ENCODE measurements at places on chromosomes 4 and X. TPM values are rescaled to one million over a fixed set of nuclear protein-coding genes. Genes with fewer than 3 reads are reported as not detected.

GRCh38 chr4:181802207-181802606, 441.0 kb upstream of the TENM3 start:
- no peaks in the 10 kb centered on the region for H3K27me3 ChIP-seq
- no peak overlapping the region for H3K27ac ChIP-seq

Gene DNAJB14
- total RNA-seq = 32.7 TPM

- DNase-seq = no peak
- no peak overlapping the region for H3K4me3 ChIP-seq
- H3K27ac ChIP-seq = no peak overlapping the region
- H3K27me3 ChIP-seq = no peaks in the 10 kb centered on the region
- no peaks in the 10 kb centered on the region for H3K4me1 ChIP-seq
These were observed 44.9 kb downstream of the AFAP1 start for GRCh38 chr4:7894677-7895181.

DNA sequence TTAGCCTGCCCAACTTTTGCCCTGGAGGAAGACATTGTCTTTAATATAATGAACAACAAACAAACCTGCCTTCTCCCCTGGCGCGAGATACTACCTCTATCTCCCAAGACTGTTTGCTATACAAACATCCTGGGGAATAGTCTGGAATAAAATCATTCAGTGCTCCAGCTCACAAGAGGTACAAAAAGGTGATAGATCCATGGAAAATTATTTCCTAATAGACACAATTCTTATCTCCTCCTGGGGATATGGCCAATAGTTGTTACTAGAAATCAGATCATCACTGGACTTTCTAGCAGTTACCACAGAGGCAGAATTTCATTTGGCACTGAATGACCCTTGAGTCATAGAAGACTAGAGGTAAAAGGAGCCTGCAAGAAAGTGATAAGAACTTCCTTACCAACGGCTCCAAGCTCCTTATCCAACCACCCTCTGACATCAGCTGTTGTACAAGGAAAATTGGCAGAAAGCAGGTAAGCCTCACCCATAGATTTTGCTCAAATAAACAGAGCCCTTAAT, 38.1 kb downstream of the MID1 start:
- no peak for DNase-seq
- H3K36me3 ChIP-seq = no peaks in the 10 kb centered on the region
- H3K4me1 ChIP-seq = peaks cover 20% of the 10 kb centered on the region
- H3K27ac ChIP-seq = no peak overlapping the region
- no peaks in the 10 kb centered on the region for H3K27me3 ChIP-seq

- no peaks in the 10 kb centered on the region for H3K27me3 ChIP-seq
- no peaks in the 10 kb centered on the region for H3K4me1 ChIP-seq
- no peak overlapping the region for H3K27ac ChIP-seq
These were observed 26.4 kb upstream of the ELOVL6 start for GRCh38 chr4:110224812-110225211.

DNA sequence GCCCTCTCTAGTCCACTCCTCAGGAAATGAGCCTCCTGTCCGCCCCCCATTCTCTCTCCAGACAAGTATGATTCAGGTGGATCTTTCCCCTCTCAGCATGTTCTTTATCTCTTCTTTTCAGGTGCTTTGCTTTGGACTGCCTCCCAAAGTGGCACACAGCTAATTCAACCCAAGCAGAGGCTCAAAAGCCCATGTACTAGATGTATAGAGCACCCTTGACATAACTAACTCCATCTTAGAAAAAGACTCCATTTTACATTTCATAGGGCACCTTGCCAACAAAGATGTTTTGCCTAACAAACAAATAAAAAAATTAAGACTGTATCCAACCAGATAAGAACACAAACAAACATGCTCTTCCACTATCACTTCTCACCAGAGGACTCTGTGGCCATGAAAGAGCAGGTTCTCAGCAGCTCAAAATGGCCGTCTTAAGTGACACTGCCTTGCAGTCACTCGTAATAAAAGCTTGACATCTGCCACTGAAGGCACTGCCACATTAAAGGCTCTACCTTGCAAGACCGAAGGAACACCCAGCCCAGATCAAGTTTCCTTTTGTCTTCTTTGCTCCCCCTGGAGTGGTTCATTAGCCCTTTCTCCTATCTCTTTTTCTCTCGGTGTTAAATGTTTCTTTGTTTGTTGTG, 84.9 kb upstream of the TAB3 start:
- no peaks in the 10 kb centered on the region for H3K27me3 ChIP-seq
- DNase-seq = no peak
- H3K4me3 ChIP-seq = no peak overlapping the region
- H3K4me1 ChIP-seq = no peaks in the 10 kb centered on the region
- H3K36me3 ChIP-seq = no peaks in the 10 kb centered on the region

DNA sequence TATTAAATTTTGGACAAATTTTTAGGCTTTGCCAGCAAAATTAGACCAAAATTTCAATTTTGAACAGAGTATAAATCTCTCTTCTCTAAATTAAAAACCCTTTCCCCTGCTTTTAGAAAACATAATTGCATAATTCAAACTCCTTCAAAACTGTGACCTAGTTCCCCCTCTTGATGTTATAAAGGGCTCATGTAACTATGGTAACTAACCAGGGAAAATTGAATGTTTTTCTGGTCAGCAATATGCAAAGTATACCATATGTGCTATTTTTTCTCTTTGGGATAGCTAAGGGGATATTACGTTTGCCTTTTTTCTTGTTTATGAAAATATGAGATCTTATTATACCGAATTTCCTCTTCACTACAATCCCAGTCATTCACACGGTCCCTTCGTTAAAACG, 5.1 kb upstream of the ING2 start:
- no peak overlapping the region for H3K27ac ChIP-seq
- H3K27me3 ChIP-seq = no peaks in the 10 kb centered on the region
- peaks cover 8% of the 10 kb centered on the region for H3K4me1 ChIP-seq

Gene TMEM150C
- 5.0 TPM for total RNA-seq

DNA sequence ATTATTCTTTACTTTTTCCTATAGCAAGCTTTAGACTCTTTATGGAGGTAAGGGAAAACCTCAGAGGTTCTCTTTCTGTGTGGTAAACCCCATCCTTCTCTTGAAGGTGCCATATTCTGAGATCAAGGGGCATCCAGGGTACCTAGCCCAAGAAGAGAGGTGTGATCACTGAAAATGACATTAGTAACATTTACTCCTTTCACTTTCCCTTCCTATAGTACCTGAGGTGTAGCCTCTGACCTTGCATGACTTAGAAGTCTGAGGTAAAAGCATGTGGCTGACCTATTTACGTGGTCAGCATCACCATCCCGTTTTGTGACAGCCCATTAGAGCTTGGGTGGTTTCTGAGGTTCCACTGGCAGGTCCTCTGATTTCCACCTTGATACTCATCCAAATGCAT, 25.7 kb downstream of the SGMS2 start:
- no peak overlapping the region for H3K27ac ChIP-seq
- no peaks in the 10 kb centered on the region for H3K36me3 ChIP-seq
- peaks cover 16% of the 10 kb centered on the region for H3K4me1 ChIP-seq
- no peaks in the 10 kb centered on the region for H3K27me3 ChIP-seq

DNA sequence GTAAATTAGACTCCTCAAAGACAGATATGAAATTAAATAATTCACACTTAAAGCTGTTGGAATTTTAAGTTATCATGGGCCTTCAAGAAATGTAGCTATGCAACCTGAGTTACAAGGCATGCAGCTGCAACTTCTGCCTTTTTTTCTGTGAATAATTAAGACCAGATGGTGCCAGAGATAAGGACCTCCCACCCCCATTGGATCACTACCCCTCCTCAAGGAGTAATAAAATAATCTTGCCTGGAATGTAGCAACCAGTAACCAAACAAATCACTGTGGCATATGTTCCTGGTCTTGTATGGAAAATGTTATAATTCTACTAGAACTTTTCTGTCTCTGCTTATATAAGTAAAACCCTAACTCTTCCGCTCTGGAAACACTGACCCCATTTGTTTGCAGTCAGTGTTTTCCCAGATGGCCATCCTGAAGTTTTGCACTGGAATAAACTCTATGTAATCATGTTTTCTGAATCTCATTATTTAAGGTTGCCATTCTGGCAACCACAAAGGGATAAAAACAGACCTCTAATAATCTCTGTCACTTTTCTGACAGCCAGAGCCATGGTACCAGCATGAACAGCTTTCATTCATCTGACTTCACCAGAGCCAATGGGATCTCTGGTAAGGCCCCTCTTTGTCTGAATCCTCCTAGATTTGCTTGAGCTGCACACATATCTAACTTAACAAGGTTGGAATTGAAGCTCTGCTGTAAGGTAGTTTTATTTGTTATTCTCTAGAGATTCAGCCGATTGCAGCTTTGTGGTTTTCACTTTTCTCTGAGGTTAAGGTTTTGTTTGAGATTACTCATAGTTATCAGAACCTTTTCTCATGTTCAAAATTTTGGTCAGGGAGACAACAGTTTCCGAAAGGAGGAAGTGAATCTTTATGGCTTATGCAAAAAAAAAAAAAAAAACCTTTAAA, 274.6 kb downstream of the NAF1 start:
- no peaks in the 10 kb centered on the region for H3K36me3 ChIP-seq
- H3K27me3 ChIP-seq = no peaks in the 10 kb centered on the region
- H3K27ac ChIP-seq = no peak overlapping the region
- H3K4me1 ChIP-seq = no peaks in the 10 kb centered on the region
- no peak overlapping the region for H3K4me3 ChIP-seq
- DNase-seq = no peak

- no peak for DNase-seq
- no peaks in the 10 kb centered on the region for H3K36me3 ChIP-seq
- H3K4me1 ChIP-seq = peaks cover 10% of the 10 kb centered on the region
- H3K4me3 ChIP-seq = no peak overlapping the region
These were observed 72.6 kb downstream of the GATB start for GRCh38 chr4:151688003-151688784.

Gene GPAT3
- total RNA-seq = 5.0 TPM

GRCh38 chr4:77629885-77630284, 24.3 kb downstream of the CXCL13 start:
- no peaks in the 10 kb centered on the region for H3K4me1 ChIP-seq
- no peak overlapping the region for H3K4me3 ChIP-seq
- H3K27ac ChIP-seq = no peak overlapping the region
- DNase-seq = no peak
- H3K27me3 ChIP-seq = no peaks in the 10 kb centered on the region

Gene COX7B2
- not detected for total RNA-seq

Gene IL13RA1
- total RNA-seq = 33.4 TPM

GRCh38 chr4:153215921-153216320, 11.7 kb downstream of the TRIM2 start:
- no peaks in the 10 kb centered on the region for H3K27me3 ChIP-seq
- no peak overlapping the region for H3K27ac ChIP-seq
- H3K4me3 ChIP-seq = no peak overlapping the region
- H3K36me3 ChIP-seq = peaks cover 1% of the 10 kb centered on the region
- peaks cover 30% of the 10 kb centered on the region for H3K4me1 ChIP-seq
- DNase-seq = no peak

DNA sequence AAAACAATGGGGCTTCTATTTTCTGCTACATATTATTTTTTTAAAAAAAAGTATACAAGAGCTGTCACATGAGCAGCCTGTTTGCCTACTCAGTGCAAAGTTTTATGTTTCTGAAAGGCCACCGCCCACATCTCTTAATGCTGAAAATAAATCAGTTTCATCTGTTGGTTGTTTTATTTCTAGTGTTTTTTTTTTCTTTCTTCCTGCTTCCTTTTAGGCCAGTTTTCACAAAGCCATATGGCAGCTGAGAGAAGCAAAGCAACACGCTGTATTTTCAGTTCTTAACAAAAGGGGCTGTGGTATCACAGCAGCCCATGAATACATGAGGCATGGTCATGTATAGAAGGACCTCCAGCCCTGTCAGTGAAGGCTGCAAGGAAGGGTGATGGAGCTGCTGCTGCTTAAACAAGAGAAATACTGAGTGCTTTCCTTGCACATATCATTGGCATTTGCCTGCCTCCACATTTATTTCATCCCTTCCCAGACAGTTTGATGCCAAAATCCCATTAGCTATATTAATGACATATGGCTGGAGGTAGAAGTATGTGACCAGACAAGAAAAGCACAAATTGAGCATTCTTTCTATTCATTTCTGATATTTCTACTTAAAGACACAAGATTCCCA, 172.5 kb downstream of the PCDH18 start:
- no peaks in the 10 kb centered on the region for H3K27me3 ChIP-seq
- no peak for DNase-seq
- no peak overlapping the region for H3K27ac ChIP-seq
- H3K4me3 ChIP-seq = no peak overlapping the region
- no peaks in the 10 kb centered on the region for H3K4me1 ChIP-seq
- H3K36me3 ChIP-seq = no peaks in the 10 kb centered on the region

Gene JCHAIN
- total RNA-seq = not detected

- no peak overlapping the region for H3K4me3 ChIP-seq
- no peaks in the 10 kb centered on the region for H3K36me3 ChIP-seq
- H3K27me3 ChIP-seq = no peaks in the 10 kb centered on the region
These were observed 31.5 kb downstream of the IRS4 start for GRCh38 chrX:108704839-108705238.

DNA sequence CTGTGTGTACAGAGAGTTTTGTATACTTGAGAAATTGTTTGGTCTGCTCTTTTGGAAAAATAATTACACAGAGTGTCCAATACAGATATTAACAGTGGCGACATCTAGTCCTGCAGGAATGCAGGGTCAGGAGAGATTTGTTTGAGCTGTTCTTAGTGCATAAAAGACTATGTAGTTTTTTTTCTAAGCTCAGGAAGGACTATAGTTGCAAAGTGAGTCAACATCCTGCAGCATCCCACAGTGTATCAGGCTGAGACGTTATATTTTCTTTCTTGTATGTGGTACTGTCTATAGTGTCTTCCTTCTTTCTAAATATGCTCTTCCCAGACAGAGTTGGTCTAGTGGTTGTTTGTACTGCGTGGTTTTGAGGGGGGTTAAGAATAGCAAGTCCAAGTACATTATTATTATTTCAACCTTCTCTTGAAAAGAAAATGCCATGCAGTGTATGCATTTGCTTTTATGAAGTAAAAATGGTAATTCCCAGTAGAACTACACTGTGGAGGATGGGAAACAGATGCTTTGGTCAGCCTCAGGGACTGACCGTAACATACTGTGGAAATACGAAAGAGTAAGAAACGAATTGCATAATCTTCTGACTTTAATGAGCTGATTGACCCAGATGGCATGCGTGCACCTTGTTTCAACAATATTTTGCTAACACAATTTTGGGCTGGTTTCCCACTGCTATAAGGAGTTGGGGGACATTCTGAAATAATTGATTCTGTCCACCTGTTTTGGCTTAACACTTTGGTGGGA, 67.4 kb downstream of the DMP1 start:
- no peak overlapping the region for H3K4me3 ChIP-seq
- DNase-seq = no peak
- H3K4me1 ChIP-seq = no peaks in the 10 kb centered on the region
- H3K27ac ChIP-seq = no peak overlapping the region
- H3K27me3 ChIP-seq = no peaks in the 10 kb centered on the region

DNA sequence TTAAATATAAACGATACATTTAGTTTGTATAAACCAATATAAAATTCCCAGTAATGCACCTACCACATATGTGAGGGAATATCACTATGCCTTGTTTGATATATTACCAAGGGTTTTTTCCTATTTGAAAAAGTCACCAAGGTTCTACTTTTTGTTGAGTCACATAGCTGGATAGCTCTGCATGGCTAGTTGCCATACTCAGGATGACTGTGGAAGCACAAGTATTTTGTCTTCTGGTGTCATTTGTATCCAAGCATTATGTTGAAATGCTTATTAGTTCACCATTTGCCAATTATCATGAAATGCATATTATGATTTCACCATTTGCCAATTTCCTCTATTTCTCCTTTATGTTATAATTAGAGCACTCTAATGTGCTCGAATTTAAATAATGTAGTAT, 162.7 kb upstream of the TTC29 start:
- H3K4me3 ChIP-seq = no peak overlapping the region
- H3K27ac ChIP-seq = no peak overlapping the region
- no peaks in the 10 kb centered on the region for H3K4me1 ChIP-seq
- no peaks in the 10 kb centered on the region for H3K36me3 ChIP-seq

All from Caco-2 (cell line).